ENCODE measurements at places on chromosomes 2 and 18.

DNA sequence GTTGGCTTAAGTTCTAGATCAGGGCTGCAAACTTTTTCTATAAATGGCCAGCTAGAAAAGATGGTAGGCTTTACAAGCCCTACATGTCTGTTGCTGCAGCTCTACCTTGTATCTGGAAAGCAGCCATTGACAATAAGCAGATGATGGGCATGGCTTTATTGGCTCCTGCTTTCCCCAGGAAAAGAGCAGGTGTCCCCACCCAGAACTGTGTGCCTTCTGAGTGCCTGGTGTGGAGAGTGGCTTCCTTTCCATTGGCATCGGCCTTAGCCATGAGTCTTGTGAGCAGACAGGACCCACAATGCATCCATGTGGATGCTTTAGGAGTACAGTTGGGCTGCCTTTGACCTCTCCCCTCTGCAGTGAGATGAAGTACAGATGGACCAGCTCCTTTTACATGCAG lies 120.2 kb downstream of the CD8B2 start:
- no peak for DNase-seq

DNA sequence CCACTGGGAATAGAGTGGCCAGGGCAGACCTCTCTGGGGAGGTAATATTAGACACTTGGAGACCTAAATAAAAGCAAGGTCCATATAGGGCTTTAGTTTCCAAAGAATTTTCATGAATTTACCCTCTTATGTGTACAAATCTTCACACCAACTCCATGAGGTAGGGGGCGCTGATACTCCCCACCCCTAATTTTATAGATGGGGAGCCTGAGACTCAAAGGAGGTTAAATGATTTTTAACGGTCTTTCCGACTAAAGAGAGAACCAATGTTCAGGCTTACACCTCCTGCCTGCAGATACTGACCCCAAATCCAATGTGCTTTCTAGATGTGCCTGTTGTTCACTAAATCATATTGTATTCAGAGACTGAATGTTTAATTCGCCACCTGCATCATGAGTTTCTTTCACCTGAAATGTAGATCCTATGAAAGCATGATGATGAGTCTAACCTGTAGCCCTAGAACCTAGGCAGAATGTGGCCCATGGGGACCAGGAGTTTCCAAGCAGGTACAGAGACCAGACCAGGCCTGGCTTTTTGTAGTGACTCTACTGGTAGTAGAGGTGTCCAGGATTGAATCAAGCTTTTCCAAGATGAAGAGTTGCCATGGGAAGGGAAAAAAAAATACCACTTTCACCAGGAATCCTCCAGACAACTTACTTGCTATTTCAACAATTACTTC lies 16.8 kb upstream of the PAX3 start:
- DNase-seq: no peak

DNA sequence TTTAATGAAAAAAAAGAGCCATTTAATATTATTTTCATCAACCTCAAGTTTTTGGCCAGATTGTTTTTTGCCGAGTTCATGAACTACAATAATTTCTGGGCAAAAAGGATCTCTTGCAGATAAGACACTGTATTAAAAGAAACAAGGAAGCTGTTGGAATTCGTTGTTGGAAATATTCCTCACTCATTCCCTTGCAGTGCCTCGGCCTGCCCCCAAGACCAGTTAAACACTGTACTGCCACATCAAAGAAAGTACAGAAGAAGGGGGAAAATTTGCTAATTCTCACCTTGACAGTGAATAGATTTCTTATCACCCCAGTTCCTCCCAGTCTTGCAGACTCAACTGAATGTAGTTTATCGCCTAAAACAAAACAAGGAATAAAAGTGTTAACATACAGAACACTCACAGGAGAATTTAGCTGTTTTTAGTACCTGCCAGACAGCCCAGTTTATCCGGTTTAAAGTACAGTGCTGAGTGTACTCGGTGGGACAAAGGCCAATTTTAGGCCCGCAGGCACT lies 1.2 kb downstream of the IDH1 start:
- no peak for DNase-seq

DNA sequence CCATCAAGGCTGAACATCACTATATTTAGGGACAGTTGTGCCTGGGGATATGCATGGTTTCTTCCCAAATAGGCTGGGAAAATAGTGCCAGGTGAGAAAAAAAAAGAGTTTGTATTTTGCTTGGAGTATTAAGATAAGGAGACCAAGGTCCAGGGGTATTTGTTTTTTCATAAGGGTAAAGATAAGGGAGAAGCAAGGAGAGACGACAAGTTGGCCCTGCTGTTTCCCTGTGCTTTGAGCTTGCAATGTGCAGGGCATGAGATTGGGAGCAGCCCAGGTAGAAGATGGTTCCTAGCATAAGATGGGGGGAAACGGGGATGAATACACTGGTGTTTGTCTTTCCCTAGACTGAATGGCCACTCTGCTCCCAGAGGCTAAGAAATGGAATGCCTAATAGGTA lies 8.8 kb upstream of the GPR39 start:
- no peak for DNase-seq

GRCh38 chr2:96245609-96246390 lies 20.0 kb downstream of the TMEM127 start:
- no peak for DNase-seq

DNA sequence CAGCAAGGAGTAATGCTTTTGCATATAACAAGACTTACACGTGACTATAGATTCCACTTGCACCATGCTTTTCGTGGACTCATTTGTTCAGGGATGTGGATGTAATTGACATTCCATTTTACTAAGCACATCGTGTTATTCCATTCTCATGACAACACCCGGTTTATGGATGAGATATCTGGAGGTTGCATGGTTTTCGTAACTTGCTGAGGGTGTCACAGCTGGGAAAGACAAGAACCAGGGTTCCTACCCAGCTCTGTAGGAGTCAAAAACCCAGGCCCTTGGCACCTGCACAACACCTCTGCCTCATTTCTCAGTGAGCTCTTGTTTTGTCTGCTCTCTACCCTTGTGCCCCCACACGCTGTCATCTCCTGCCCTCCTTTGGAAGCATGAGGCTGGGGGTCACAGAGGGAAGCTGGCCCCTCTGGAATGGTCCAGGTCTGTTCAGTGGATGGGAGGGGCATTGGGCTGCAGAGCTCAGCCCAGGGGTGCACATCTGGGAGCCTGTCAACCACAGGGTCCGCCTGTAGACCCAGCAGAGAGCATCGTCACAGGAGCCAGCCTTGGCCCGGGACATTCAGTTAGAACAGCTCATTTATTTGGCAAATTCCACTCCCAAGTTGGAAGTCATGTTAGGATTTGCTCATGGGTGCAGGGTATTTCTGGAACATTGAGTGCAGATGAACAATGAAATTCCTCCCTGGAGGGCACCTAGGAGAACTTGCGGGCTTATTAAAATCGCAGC lies 120.1 kb upstream of the TWIST2 start:
- no peak for DNase-seq

DNA sequence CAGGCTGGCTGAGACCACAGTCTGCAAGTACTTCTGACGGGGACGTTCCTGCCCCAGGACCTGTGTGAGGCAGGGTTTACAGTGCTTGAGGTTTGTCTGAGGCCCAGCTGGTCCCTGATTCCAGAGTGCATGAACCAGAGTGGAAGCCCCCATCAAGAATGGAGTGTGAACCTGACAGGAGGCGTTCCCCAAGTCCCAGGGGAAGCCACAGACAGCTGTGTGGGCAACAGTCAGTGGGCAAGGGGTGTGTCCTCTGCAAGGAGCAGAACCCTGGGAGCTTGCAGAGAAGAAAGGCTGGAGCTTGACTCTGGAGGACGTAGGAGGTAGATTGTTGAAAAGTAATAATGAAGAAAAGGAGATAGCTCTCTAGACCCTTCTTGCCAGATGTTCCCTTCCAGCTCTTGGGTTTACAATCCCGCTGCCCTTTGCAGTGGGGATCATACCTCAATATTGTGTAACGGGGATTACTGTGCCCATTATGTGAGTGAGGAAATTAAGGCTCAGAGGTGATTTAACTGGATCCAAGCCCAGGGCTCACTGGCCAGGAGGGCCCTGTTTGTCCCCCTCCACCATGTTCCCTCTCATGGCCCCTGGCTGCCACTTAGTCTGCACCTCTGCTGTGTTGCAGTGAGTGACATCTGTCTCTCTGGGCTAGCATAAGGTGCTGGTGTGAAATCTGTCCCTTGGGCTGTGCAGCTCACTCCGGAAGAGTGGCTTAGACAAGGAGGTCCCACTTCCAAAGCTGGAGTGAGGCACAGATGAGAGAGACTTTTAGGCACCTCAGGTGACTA lies 6.2 kb downstream of the DBI start:
- DNase-seq: no peak

- no peak for DNase-seq
Observed at GRCh38 chr2:233700028-233700635, 7.4 kb downstream of the UGT1A6 start.

DNA sequence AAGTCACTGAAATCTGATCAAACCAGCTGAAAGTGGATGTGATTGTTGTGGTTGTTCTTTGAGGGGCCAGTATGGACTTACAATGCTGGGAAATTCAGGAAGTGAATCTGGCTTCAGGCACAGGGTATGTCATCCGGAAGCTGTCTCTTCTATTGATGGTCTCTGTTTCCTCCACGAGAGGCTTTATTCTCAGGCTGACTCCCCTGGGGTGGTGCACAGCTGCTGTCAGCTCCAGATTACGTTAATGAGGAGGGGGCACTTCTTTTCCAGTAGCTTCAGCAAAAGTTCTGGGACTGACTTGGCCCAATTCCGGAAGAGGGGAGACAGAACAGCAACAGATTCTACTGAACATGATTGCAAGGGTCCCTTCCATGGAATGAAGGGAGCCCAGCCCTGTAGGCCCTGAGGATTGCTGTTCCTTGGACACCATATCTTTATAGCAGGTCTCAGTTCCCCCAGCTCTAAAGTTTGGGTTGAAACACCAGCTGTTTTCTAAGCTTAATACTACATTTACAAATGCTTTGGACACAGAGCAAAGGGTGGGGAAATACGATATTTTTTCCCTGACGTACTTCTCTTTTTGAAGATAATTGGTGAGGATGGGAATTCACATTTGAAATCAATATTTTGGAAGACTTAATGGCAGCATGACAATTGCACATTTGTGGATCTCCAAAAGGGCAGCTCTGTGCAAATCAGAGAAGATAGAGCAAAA lies 400.9 kb downstream of the TSN start:
- DNase-seq: no peak

DNA sequence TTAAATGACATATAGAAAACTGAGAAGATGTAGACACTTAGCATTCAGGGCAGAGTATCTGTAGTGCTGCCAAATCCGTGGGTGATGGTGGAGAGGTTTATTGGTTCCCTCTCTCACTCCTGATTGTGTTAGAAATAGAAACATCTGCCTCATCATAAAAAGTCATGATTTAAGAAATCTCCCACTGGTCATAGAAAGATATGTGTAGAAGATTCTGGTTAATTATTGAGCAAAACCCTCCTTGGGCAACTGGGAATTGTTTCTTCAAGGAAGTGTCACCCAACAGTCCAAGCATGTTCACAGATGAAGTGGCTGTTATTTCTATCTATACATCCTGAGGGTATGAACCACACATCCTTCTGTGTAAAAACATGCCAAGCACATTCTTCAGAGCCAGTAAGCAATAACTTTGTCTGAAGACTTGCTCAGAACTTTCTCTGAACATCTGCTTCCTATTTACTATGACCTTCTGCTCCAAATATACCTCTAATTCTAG lies 33.6 kb upstream of the CHRNA1 start:
- DNase-seq: no peak

DNA sequence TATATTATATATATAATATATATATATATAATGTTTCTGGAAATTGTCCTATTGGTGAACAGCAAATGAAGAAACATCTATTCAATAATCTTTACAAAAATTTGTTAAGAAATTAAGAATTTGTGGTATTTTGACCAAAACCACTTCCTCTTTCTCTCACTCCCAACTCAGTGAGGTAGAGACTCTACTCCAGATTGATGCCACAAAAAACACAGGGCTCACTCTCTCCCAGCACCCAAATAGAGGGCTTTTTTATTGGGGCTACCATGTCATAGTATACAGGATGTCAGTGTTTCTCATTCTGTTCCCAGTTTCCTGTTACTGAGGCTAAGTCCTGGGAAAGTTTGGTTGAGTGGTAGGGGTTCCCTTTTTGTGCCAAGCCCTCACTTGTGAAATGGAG lies 1155.4 kb downstream of the BCL11A start:
- DNase-seq: no peak

DNA sequence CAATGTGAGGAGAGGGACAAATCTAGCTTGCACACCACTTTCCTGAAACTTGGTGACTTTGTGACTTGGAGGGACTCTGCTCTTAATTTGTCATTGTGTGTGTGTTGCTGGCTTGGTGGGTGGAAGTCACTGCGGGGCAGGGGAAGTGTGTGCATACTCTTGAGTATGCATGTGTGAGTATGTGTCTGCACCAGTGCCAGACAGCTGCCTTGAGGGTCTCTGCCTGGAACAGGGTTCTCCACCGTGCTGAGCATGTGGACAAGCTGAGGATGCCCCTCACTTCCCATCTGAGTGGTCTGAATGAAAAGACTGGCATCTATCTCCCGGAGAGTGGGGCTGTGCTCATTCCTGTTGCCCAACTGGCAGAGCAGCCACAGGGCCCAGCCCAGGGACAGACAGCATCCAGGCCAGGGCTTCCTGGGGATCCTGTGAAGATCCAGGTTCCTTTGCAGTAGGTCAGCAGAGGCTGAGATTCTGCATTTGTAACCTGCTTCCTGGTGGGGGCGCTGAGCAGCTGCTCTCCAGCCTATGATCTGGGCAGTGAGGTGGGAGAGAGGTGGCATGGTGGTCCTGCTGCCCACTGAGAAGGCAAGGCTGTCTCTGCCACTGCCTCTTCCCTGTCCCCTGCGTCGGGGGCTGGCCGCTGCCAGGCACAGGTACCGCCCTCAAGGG lies 138.9 kb upstream of the HAAO start:
- no peak for DNase-seq

- DNase-seq: no peak
Observed at GRCh38 chr2:46818141-46818621, 97.4 kb downstream of the MCFD2 start.

- no peak for DNase-seq
Observed at GRCh38 chr2:226267516-226268289, 531.9 kb downstream of the IRS1 start.

DNA sequence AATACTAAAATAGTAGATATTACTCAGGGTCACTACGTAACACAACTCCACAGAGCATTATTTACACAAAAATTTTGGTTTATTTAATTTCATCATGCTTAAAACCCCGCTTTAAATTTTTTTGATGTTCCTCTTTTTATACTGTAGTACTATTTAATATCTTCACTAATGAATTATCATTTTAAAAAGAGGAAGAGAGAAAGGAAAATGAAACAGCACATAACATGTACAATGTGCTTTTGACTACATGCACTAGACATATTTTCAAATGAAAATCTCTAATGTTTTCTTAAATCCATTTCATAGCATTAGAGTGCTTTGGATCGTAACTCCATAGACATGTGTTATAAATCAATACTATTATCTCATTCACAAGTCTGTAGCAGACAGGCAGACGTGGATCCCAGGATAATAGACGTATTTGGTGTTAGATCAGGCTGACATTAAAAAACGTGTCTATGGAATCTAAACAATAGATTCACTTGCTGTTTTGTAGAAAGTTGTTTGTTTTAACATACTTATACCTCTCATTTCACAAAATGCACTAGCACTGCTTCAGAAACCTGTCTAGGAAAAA lies 897.0 kb downstream of the CPS1 start:
- no peak for DNase-seq

- DNase-seq: peak; percentile 61
Observed at GRCh38 chr18:58541789-58542425, 87.0 kb downstream of the ALPK2 start.

Data from activated CD4-positive, alpha-beta memory T cell treated with anti-CD3 and anti-CD28 coated beads, Interleukin-2, amount 10 ng/mL, durations not matched to agents 7 days and 5 days (primary cell).